ENCODE measurements at places on chromosomes 1 and 21. TPM values are rescaled to one million over a fixed set of nuclear protein-coding genes. Genes with fewer than 3 reads are reported as not detected.

Gene VAV3
- 72.8 TPM for total RNA-seq

Gene SV2A
- 20.5 TPM for total RNA-seq

Gene OR10Z1
- not detected for total RNA-seq

Gene C1orf232
- total RNA-seq: not detected

Gene MTOR
- 46.6 TPM for total RNA-seq

Gene SRGAP2B
- total RNA-seq: 21.7 TPM

Gene FMO5
- 0.54 TPM for total RNA-seq

Gene RGS13
- total RNA-seq: 0.20 TPM

Gene MYOG
- not detected for total RNA-seq

Gene FCN3
- total RNA-seq: not detected

Gene CELA3B
- total RNA-seq: not detected

Gene FGR
- 0.17 TPM for total RNA-seq

Gene ENTREP3
- 8.1 TPM for total RNA-seq

Gene SPEN
- total RNA-seq: 15.9 TPM

Gene IRF6
- total RNA-seq: 0.39 TPM

Gene SPRR2E
- not detected for total RNA-seq

Gene OR10J1
- total RNA-seq: not detected

Gene DNASE2B
- not detected for total RNA-seq

Gene AMPD1
- not detected for total RNA-seq

Gene C21orf58
- 11.2 TPM for total RNA-seq

Gene NCAM2
- total RNA-seq: 3.1 TPM

Measured in M059J (cell line).